ENCODE measurements at places on chromosomes 12 and 14.

DNA sequence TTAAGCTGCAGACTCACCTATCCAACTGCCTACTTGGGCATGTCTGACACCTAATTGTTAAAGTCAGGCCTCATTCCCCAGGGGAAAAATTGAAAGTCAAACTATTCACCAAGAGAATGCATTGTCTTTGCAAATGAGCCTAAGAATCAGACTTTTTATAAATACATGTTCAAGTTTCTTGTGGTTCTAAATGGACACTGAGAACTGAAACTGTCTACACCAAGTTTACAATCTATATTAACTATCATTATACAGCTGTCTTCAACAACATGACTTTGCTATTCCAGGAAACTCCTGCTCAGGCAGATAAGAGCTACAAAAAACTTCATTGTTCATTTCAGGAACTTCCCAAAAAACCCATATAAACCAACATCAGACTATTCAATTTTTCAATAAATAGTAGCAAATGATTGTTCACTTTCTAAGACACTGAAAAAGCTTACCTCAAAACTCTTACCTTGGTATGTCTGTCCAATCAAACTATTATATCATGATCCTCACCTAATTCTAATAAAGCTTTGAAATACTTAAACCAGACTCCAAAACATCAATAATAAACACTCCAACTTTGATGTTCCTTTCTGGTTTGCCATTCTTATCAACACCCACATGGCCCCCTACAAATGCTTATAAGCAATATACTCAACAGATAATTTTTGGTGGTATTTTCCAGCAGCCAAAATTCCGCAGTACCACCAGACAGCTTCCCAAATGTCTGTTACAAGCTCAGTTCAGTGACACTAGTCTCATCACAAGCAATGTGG is 24.2 kb downstream of the CDK17 start:
- DNase-seq = no peak

DNA sequence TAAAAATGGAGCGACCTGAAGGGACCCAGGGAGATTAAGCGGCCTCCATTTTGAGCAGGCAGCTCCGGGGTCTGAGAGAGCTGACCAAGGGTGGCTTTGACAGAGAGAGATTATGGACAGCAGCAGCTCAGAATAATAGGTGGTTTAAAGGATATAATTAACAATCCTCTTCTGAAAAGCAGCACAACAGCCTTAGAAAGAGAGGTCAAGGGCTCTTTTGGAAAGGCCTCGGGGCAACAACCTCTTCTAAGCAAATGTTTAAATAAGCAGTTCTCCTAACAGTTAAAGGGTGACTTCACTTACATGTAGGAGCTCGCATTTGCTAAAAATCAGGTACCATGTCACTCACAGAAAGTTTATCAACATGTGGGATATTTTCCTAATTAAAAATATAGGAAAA is 87.2 kb upstream of the FRMD6 start:
- DNase-seq = no peak

- no peak for DNase-seq
Observed at GRCh38 chr12:64008596-64008995, 164.1 kb downstream of the SRGAP1 start.

DNA sequence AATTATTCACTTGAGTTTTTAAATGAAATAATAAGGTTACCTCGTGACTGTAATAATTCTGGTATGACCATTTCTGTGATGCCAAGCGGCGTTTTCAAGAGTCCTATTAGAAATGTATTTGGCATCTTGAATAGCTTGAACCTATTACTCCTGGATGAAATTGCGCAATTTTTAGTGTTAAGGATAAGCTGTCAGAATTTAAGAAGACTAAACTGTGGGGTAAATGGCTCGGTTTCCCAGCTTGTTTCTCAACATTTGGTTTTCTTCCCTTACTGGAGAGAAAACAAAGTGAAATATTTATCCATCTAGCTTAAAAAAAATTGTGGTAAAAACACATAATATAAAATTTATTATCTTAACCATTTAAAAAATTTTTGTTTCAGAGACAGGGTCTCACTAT is 26.8 kb downstream of the PCNX1 start:
- DNase-seq = no peak
